ENCODE measurements at places on chromosomes 4 and X. TPM values are rescaled to one million over a fixed set of nuclear protein-coding genes. Genes with fewer than 3 reads are reported as not detected.

Gene ATP11C
- total RNA-seq, result 46.4 TPM

GRCh38 chr4:153252122-153252521 is 47.9 kb downstream of the TRIM2 start:
- no peak for DNase-seq
- H3K27me3 ChIP-seq, result no peaks in the 10 kb centered on the region
- H3K27ac ChIP-seq, result no peak overlapping the region
- H3K4me1 ChIP-seq, result peaks cover 56% of the 10 kb centered on the region
- H3K36me3 ChIP-seq, result no peaks in the 10 kb centered on the region
- H3K4me3 ChIP-seq, result no peak overlapping the region

DNA sequence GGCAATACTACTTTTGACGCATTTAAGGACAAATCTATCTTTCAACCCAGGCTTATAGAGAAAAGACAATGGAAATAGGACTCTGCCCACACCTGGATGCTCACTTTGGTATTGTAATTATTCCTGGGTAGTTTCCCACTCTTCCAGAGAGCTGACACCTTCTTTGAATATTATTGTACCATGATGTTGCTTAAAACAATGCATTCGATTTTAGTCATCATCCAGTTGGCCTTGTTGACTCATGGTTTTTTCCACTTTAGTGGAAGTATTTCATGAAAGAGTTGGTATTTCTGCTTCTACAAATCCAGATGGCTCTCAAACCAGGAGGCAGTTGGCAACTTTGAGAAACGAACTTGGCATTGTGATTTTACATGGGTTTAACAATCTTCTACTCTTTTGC is 124.2 kb downstream of the ENOX2 start:
- H3K36me3 ChIP-seq, result no peaks in the 10 kb centered on the region
- no peak for DNase-seq
- H3K27me3 ChIP-seq, result no peaks in the 10 kb centered on the region
- H3K4me3 ChIP-seq, result no peak overlapping the region

Gene C4orf46
- total RNA-seq, result 1.9 TPM

Gene MAGED2
- 83.9 TPM for total RNA-seq

Measured in stomach (tissue), 19 donors.